T-helper 2 cell (primary cell): ENCODE measurements at places on chromosomes 2 and 18.

- DNase-seq: no peak
These were observed 48.4 kb upstream of the BCL2L11 start for GRCh38 chr2:111072220-111072871.

GRCh38 chr2:128735296-128735960 is 416.8 kb upstream of the HS6ST1 start:
- no peak for DNase-seq

GRCh38 chr2:66686755-66687154 is 251.8 kb downstream of the MEIS1 start:
- no peak for DNase-seq

DNA sequence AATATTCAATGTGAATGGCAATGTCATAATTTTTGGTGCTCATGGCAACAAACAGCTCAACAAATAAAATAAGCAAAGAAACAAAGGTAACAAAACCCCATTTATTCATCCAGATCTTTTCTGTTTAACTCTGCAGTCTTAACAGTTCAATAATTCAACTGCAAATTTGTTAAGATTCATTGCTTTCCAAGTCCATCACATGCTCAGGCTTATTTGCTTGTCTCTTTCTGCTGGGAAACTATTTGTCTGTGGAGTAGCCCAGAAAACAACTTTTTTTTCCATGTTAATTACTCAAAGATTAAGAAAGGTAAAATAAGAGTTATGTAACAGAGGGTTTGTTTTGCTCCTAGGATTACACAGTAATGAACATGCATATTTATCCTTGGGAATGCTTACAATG is 92.6 kb upstream of the PNPT1 start:
- no peak for DNase-seq

GRCh38 chr2:15673919-15674636 is 82.4 kb downstream of the DDX1 start:
- DNase-seq: no peak

DNA sequence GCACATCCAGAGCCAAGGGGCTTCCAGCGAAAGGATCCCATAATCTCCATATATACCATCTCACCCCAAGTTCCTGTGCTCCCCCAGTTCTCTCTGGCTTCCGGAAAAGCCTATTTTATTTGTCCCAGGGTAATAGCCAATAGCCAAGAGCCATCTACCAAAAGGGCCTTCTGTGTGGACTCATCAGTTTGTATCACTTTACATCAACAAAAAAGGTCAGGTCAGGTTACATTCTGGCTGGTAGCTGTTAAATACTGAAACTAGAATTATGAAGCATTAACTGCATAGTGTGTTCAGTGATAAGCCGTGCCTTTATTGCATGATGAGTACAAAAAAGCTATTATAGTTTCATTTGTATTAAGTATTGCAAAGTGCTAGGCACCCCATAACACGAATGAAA is 223.7 kb downstream of the IRS1 start:
- no peak for DNase-seq

DNA sequence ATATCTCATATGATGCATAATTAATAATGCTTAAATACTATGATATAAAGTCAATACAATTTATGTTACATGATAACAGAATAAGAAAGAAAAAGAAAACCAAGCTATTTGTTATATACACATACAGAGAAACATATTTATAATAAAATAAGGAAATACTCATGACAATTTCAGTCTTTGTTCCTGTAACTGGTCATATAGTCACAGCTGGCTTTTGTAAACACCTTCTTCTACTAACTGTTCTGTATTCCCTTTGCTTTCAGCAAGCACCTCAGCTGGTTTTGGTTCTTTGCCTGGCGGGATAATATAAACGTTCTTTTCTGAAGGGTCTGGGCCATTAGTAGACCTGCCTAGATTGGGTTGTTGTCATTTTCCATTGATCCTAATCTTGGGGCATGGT is 158.5 kb downstream of the COPS8 start:
- DNase-seq: no peak

- DNase-seq: no peak
These were observed 47.6 kb upstream of the LGALSL start for GRCh38 chr2:64406407-64406774.

GRCh38 chr2:239642406-239643004 is 241.7 kb upstream of the HDAC4 start:
- no peak for DNase-seq

GRCh38 chr2:144198116-144198515 is 321.8 kb downstream of the ZEB2 start:
- DNase-seq: no peak

DNA sequence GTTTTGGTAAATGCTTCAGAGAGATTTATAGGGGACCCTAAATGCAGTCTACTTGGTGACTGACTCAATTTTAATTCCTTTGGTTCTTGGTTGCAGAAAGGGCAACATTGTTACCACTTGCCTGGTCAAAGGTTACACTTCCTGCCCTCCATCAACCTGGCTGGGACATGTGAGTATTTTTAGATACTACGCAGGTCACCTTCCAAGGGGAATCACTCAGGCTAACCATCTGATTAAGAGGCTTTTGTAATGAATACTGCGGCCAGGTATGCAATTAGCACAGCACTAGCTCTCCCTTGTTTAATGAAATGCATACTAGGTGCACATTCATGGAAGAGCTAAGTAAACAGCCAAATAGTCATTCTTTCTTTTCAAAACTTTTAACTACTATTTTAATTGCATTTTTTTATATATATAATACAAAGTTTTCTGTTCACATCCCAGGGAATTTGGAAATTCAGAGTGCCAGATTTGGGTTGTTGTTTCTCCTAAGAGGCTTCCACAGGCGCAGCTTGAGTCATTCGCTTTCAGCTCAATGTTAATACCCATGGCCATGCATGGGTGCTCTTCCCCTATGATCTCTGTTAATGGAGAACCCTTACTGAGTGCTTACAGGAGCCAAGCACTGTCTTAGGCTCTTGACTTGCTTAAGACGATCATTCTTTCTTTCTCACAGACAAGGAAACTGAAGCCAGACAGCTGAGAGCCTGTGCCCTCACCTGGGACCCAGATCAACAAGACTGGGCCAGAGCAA is 152.2 kb downstream of the MTX2 start:
- no peak for DNase-seq

DNA sequence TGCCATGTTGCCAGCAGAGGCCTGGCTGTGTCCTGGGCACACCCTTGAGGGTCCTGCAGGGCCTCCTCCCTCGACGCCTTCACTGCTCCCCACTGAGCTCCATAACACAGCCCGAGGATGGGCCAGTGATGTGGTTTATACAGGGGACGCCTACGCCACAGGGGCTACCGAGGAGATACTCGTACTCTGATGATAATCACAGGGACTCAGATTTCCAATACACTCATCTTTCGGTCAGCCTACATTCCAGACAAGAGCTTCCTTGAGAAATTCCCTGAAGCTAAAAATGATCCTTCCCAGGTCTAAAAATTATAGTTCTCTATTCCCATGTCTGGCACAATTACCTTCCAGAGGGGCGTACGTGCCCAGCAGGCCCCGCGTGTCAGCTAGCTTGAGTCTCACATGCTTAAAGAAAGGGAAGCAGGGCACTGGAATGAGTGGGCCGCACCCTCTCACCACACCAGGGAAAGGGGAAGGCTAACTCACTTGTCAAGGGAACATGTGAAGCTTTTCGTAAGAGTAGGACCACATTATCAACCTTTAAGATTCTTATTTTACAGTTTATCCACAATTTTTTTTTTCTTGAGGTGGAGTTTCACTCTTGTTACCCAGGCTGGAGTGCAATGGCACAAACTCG is 159.5 kb upstream of the NDUFV2 start:
- DNase-seq: no peak

- DNase-seq: no peak
These were observed 6.0 kb upstream of the CIB4 start for GRCh38 chr2:26646986-26647672.

DNA sequence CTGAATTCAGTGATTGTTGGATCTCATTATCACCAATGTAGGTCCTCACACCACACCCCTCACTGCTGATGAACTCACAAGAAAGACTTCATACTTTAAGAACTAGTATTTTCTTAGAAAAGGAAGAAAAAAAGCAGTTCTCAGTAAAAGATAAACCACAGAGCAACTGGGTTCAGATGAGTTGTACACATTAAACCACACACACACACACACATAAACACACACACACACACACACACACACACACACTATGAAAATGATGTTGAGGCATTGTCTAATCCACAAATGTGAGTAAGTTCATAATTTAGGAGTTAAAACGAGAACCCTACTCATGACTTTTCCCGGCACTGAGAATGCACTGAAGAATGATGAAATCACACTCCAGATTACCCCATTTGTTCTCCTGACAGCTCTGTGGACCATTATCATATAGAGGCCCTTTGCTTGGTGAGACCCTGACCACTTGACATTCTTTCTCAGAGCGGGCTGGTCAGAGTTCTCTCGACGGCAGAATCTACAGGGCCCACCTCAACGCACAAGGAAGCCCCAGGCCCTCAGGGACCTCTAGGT is 106.2 kb downstream of the BCL2 start:
- DNase-seq: peak; percentile 95

- no peak for DNase-seq
These were observed 1345.8 kb upstream of the LRRTM1 start for GRCh38 chr2:81650048-81650971.
